ENCODE measurements at places on chromosomes 2 and 18.

- no peak for DNase-seq
Observed at GRCh38 chr2:233076749-233077148, 16.6 kb downstream of the INPP5D start.

DNA sequence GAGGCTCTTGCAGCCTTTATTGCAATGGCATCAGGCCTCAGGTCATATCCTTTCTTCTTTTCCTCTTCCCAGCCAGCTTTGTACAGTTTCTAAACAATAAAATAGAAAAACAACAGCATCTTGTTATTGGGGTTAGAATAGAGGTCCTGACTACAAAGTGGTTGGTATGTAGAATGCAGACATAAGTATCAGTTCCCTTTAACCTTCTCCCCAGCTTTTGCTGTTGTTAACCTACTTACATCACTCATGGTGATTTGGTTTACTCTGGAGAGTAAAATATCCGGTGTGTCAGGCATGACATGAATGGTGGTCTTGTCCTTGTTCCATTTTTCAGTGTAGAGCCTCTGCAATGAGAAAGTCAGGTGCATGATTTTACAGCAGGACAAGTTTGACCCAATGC is 69.8 kb downstream of the NEB start:
- DNase-seq: no peak

DNA sequence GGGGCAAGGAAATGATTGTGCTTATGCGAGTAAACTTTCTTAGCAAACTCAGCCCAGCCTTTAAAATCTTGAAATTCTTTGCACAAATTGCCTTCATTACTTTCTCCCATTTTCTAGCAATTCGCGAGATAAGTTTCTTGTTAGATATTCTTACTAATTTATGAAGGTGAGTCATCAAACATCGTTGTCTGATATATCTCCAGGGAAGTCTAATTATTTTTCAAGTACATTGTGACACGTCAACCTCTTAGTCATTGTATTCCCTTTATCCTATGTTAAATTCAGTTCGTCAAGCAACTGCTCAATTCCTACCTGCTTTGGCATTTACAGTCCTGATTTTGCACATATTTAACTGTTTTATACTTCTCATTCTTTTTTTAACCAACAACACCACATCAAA is 854.5 kb upstream of the CRIM1 start:
- no peak for DNase-seq

DNA sequence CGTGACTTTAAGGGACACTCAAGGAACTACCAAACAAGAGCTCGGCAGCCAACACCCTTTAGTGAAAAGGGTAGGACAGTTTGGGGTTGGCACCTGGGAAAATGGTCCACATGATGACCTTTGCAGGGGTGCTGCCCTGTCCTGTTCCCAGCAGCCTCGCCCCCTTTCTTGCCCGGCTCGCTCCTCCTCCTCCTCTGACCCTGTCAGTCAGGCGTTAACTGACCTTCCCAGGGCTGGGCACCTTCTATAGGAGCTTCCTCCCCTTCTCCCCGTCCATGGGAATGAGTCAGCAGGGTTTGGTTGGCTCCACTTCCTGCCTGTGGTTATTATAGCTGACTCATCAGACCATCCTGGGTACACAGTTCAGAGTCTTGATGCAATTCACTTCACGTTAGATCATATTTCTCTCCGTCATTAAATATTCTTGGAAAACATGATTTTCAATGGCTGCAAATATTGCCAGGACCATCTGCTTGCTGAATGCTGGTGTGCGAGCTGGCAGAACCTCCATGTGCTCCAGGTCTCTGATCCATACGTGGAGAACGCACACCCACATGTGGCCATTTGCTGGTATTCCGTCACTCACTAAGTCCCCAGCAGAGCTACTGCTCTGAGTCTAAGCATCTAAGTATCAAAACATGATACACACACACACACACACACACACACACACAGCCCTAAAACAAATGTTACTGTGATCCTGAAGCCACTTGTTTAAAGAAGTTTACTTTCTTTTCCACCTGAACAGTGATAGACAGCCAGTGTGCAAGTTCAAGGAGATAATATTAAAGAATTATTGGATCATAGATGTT is 185.0 kb downstream of the ANAPC1 start:
- peak; percentile 10 for DNase-seq

GRCh38 chr18:56028514-56028913 is 440.5 kb upstream of the TCF4 start:
- DNase-seq: no peak

GRCh38 chr18:54888933-54889332 is 60.7 kb downstream of the RAB27B start:
- no peak for DNase-seq

DNA sequence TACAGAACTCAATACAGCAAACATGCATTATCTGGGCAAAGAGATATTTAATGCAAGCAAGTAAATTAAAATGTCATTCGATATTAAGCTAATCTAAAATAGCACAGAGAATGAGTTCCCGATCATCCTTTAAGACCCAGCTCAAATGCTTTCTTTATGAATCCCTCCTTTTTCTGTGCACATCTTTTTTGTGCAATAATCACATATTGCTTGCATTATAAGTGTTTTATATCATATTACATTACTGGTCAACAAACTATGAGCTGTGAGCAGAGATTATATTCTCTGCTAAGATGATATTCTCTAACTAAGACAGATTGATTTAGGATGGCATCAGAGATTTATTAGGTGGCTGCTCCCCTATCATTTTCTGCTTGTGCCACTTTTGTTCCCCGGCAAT is 146.1 kb downstream of the ERBB4 start:
- no peak for DNase-seq

DNA sequence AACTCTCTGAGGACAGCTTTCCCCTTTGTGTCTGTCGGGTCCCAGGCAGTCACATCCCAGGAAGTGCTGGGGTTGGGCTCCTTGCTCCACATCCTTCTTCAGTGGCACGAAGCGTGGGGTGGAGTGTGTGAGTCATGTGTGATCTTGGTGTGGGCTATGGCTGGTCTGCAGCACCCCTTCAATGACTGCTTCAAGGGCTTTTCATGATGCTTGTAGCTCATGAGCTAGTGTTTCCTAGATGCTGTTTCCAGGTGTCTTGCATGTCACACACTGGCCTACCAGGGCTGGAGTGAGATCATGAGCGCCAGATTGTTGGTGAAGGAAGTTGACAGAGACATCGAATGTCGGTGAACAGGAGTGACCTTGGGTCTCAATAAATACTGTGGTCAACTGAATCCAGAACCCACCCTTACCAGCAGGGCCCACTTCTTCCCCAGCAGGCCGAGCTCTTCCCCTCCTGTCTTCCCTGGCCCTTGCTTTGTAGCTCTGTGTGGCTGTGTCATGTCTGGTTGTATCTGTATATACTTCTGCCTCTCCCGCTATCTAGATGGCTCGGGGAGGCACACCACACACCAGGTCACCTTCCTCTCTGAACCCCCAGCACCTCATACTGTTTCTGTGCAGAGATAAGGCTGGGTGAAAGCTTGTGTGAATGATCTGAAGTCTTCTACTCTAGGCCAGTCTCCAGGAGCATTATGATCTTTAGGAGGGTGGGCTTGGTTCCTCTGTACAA is 3.8 kb downstream of the C2orf92 start:
- DNase-seq: no peak

- DNase-seq: no peak
Observed at GRCh38 chr2:104406261-104406726, 447.6 kb upstream of the POU3F3 start.
